ENCODE measurements at places on chromosomes 3 and 15.

GRCh38 chr3:84621823-84622222 is 337.0 kb upstream of the CADM2 start:
- no peak for DNase-seq

DNA sequence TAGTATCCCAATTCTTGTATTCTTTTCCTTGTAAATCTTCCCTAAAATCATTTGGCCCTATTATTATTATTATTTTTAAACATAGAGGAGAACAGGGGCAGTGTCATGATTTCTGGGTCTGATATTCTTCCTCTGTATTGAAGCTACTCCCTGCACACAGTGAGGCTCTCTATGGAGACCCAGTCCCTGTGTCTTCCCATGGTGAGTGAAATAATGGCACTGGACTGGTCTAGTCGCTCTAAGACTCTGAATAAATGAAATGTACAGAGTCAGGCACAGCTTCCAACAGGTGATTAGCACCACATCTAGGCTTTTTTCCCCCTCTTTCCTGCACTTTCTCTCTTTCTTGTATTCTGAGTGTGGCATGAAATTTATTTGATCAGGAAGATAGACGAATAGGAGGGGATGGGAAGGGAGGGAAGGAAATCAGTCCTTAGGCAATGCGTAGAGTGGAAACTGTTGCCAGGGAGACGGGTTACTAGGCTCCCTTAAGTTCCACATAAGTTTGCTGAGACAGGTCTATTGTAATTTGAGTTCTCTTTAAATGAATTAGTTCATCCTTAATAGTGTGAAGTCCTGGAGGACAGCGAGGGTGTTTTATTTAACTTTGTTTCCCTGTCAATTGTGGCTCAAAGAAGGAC is 49.0 kb upstream of the NDN start:
- no peak for DNase-seq

DNA sequence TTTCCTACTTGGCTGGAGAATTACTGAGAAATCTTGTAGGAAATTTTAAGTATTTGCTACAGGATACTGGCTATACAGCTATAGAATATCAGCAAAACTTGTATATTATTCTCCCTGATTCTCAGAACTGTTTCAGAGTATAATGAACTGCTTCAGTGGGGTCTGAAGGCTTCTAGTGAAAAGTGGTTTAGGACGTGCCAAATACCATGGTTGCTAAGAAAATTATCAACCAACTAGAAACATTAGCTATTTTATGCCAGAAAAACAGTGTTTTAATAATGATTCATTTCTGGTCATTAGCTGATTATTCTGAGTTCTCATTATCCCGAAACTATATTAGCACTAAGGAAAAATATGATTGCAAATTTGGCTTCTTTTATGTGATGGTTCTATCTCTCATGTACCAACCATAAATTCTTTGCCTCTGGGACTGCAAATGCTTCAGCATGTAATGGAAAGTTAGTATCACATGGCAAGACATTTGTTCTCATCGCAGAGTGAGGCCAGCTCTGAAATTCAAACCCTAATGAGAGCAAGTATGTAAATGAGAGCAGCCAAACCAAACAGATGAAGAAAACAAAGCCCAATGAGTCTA is 11.0 kb upstream of the TSC22D2 start:
- DNase-seq, result no peak

GRCh38 chr15:46408312-46408711 is 773.5 kb downstream of the SQOR start:
- DNase-seq, result no peak

DNA sequence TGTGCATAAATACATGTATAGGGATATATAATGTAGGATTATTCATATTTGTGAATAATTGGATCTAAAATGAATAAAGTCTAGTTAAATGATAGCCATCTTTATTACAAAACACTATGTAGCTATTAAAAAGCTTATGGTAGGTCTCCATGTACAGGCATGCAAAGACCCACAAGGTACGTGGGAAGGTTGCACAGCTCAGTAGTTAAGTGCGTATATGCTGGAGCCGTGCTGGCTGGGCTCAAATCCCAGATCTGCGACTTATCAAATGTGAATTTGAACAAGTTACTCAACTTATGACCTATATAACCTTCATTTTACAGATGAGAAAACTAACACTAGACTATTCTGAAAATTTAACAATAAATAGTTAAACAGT is 100.6 kb downstream of the MYH15 start:
- DNase-seq, result no peak

DNA sequence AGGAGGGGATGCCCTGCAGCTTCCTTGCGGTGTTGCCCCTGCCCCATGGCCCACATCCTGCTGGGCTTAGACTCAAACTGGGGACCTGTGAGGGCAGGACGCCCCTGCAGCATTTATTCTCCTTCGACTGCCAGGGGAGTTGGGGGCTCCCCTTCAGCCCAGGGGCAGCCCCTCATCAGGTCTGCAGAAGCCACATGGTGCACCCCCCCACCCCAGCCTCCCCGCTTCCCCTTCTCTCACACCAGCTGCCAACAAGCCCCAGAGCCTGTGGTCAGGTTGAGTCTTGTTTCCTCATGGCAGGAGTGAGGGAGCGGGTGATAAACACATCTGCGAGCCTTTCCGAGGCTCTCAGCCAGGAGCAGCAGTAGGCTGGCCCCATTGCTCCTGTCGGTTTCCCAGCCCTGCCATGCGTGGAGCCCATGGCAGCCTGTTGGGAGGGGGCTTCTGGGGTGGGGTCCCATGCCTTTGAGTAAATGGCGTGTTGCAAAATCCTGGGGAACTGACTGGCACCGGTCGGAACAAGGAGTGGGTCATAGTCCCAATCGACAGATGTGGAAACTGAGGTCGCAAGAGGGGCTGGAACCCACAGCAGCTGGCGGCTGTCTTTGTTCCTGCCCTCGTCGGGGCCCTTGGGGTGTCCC is 27.8 kb downstream of the WNT7A start:
- no peak for DNase-seq

GRCh38 chr3:171314341-171314740 is 145.9 kb downstream of the TNIK start:
- no peak for DNase-seq

DNA sequence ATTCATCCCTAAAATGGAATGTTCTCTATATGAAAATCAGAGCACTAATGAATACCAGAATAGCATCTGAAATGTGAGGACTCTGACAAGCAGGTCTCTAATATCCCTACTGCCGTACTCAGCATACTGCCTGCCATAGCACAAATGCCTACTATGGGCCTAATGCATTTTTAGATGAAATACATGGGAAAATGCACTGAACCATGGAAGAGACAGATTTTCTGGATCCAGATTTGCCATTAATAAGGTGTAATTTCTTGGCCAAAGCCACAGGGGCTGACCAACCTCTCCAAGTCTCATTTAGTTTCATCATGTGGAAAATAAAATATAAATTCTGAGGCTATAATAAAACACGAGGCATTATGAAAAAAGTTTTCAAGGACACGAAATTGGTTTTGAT is 123.8 kb downstream of the CBLB start:
- DNase-seq, result no peak

DNA sequence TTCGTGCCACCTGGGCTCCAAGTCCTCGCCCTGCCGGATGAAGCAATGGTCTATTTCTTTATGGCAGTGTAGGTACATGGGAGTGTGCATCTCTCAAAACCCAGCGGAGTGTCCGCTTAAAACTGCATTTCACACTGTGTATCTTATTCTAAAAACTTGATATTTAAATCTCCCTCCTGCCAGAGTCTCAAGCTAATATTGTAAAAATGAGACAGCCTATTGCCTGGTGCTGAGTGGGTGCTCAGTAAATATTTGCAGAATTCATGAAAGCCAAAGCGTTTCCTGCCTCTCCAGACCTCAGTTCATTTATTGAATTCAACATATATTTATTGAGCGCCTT is 330 bp upstream of the TBC1D2B start:
- DNase-seq, result no peak

- DNase-seq, result no peak
Measured at GRCh38 chr3:150073031-150073430, 102.3 kb upstream of the PFN2 start.

DNA sequence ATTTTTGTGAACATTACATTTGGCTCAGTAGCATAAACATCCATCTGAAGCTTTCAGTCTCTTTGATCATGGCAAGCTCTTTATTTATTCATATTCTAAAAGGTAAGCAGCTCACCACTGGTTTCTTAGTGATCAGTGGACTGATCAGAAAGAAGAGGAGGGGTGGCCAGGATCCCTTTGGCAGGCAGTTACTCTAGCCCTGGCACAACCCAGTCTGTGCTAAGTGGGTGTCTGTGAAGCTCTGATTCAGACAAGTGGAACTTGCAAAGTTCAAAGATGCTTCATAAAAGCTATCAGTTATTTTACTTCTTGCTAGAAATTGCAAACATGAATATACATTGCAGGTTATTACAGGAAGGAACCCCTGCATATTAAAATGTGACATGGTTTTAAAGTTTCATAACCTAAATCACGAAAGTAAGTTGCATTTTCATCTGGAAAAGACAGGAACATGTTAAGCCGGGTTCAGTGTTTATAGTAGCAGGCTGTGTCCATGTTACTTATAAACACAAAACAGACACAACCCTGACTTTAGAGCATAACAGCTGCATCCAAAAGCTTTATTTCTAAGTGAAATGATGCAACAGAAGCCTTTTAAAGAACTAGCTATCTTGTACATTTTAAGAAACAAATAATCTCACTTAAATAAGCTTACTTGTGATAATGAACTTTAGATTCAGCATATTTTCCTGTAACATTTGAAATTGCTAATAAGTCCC is 785.3 kb downstream of the MCTP2 start:
- no peak for DNase-seq

- DNase-seq, result no peak
Measured at GRCh38 chr15:41978534-41978933, 6.2 kb upstream of the EHD4 start.

- no peak for DNase-seq
Measured at GRCh38 chr15:83210619-83211018, 3.0 kb upstream of the HDGFL3 start.

GRCh38 chr15:91116113-91117067 is 16.3 kb downstream of the SV2B start:
- no peak for DNase-seq

DNA sequence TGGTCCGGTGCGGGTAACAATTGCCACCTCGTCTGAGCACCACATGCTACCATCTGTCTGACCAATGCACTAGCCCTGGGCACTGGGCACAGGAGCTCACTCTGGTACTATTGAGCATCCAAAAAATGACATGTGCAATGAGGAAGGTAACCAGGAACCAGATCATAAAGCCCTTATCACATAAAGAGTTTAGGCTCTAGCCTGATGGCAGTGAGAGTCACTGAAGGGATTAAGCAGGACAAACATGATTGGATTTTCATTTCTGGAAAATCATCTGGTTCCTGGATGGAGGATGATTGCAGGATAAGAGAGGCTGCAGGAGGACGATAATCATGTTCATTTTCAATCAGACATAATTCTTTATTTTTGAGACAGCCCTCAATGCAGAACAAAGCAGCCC is 12.4 kb downstream of the NDUFB4 start:
- no peak for DNase-seq

DNA sequence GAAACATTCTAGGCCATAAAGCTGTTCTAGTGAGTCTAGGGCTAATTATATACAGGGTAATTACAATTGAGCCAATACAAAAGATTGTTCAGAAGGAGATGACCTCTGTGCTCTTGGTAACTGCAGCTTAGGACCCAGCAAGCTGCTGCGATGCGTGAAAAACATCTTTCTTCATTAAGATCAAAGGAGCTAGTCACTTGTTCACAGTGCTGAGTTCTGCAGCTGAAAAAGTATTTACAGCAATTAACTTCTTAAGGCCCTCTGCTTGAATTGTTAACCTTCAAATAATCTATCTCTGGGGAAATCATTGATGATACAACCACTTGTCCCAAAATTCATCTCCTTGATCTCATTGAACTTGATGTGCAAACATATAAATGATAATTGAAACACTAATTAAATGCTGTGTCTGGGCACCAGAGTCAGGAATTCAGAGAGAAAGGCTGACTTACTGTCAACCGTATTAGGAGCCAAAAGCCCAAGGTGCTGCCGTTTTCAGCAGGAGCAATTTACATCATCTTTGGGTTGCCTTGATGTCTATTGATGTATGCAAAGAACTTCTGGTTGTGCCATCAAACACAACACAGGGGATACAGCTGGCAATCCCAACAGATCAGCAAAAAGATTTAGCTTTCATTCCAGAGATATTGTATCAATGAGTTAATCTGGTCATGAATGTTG is 213.0 kb downstream of the NECTIN3 start:
- no peak for DNase-seq

DNA sequence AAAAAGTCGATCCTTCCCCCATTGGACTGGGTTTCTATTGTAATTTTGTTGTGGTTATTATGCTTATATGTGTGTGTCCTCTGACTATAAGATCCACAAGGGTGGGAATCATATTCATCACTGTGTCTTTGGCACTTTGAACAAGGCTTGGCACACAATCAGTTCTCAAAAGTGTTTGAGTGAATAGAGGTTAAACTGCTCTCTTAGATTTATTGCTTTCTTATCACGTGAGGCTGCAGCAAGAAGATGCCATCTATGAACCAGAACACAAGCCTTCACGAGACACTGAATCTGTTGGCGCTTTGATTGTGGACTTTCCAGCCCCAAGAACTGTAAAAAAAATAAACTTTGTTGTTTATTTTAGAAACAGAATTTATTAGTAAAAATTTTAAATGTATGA is 295.0 kb upstream of the MDFIC2 start:
- DNase-seq, result no peak

- no peak for DNase-seq
Measured at GRCh38 chr3:13878281-13879101, 1.4 kb downstream of the WNT7A start.

- DNase-seq, result peak; percentile 75
Measured at GRCh38 chr15:81091889-81092558, 42.0 kb upstream of the CFAP161 start.

DNA sequence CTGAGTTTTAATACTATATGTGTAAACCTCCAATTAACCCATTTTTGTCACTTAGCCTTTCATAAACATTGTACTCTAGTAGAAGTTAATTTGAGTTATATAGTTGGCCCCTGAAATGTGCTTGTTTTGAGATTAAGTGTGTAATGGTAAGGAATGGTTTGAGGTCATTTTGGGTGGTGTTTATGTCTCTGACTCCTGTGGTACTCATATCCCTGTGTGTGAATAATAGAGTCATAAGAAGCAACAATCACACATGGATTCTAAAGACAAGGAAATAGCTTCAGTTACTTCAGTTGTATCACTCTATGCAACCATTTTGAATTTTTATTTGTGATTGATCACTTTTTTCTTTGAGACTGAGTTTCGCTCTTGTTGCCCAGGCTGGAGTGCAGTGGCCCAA is 408.5 kb downstream of the MFSD1 start:
- no peak for DNase-seq

GRCh38 chr3:145118303-145118702 is 1042.7 kb downstream of the PLOD2 start:
- no peak for DNase-seq

GRCh38 chr3:119818937-119819336 is 37.0 kb downstream of the NR1I2 start:
- DNase-seq, result no peak
